NCI-H187 (cell line): ENCODE measurements at places on chromosomes 2 and 18.

- DNase-seq, result no peak
Measured at GRCh38 chr18:8800445-8800844, 95.1 kb downstream of the MTCL1 start.

- DNase-seq, result no peak
Measured at GRCh38 chr2:181685150-181685688, 4.9 kb upstream of the NEUROD1 start.

- no peak for DNase-seq
Measured at GRCh38 chr2:10475811-10476660, 27.9 kb upstream of the ODC1 start.

DNA sequence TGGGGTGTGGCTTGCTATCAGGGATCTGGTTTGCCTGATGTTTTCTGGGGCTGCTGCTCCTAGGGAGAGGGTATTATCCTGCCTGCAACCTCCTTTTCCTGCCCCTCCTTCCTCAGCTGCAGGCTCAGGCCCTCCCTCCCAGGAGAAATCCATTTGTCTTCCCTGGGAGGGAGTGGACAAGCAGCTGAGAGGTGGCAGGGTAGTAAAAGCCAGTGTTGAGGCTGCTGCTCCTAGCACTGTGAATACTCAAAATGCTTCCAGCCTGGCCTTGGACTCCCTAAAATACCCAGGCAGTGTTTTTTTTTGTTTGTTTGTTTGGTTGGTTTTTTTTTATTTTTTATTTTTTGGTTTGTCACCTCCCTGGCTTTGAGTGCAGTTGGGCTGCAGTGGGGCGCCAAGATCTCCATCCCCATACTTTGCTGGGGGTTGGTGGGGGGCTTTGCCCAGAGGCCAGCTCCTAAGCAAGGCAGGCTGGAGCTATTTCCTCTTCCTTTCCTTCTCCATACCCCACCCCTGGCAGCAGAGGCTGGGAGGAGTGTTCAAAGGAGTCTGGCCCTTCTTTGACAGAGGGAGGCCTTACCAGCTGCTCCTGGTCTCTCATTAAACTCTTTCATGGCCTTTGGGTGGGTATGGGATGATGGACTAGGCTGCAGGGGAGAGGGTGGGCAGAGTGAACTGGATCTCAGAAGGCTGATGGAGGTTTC, 13.6 kb downstream of the HOXD3 start:
- DNase-seq, result no peak

DNA sequence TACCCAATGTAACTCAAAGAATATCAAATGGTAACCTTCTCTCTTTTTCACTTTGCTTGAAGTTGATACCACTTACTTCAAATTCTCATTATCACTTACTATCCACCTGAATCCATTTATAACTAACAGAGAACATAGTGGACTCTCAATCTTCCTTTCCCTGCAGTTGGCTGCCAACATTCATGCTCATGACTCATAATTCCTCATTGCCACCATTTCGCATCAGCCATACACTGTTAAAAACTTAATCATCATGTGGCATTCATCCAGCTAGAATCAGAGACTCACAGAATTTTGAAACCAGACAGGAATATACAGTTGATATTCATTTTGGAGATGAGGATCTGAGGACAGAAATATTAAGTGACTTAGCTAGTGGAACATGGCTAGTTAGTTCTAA, 56.8 kb downstream of the SLC4A10 start:
- no peak for DNase-seq

GRCh38 chr2:222714361-222715241, 43.1 kb downstream of the MOGAT1 start:
- DNase-seq, result no peak

DNA sequence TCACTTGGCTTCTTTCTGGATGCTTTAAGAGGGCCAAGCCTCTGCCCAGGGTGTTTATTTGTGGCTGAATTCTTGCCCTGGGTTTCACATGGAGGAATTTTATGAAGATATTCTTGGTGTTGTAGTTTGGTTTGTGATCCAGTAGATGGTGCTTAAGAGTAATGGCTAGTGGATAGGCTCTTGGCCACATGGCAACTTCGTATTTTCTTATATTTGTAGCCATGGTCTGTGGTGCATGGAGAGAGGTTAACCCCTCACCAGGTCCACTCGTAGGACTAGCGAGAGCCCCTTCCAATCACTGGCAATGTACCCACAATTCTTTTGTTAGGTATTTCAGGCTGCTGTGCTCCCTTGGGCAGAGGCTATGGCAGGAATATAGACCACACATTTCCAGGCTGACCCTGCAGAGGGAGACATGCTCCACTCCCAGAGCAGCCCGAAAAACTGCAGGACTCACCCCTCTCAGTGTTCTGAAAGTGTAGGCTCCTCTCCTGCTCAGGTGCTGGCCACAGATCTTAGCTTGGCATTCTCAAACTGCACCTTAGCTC, 582.1 kb upstream of the SETBP1 start:
- no peak for DNase-seq

DNA sequence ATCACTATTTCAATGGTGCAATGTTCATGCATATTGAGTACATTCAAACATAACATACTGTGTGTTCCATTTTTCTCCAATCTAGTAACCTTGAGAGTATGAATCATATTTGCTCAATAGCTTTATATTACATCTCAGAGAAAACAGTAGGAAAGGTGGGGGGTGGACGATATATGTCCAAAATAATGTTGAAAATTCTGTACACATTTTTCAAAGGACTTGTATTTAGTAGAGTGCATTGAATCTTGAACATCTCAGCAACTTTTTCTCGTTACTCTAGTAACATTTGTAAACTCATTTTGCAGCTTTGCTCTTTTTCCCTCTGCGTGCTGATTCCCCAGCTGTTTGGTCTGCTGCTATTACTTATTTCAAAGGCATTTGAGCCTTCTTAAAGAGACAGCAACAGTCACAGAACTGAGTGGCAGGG, 1487.0 kb downstream of the LRP1B start:
- DNase-seq, result no peak
